ENCODE measurements at places on chromosomes 16 and 17. TPM values are rescaled to one million over a fixed set of nuclear protein-coding genes. Genes with fewer than 3 reads are reported as not detected.

GRCh38 chr17:2042933-2043332 lies 1.1 kb downstream of the OVCA2 start:
- DNase-seq: no peak

GRCh38 chr17:7403043-7403726 lies 712 bp downstream of the TMEM256 start:
- no peak for DNase-seq

DNA sequence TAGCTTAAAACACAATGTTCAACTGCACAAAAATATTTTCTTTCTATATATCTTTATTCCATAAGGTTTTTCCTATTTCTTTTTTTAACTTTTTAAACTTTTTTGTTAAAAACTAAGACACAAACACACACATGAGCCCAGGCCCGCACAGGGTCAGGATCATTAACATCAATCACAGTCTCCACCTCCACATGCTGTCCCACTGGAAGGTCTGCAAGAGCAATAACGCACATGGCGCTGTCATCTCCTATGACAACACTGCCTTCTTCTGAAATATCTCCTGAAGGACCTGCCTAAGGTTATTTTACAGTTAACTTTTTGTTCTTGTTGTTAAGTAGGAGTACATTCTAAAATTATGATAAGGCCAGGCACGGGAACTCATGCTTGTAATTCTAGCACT lies 4.1 kb downstream of the CFAP20 start:
- no peak for DNase-seq

GRCh38 chr16:30054959-30055553 lies 10.5 kb upstream of the ALDOA start:
- DNase-seq: peak; percentile 75

DNA sequence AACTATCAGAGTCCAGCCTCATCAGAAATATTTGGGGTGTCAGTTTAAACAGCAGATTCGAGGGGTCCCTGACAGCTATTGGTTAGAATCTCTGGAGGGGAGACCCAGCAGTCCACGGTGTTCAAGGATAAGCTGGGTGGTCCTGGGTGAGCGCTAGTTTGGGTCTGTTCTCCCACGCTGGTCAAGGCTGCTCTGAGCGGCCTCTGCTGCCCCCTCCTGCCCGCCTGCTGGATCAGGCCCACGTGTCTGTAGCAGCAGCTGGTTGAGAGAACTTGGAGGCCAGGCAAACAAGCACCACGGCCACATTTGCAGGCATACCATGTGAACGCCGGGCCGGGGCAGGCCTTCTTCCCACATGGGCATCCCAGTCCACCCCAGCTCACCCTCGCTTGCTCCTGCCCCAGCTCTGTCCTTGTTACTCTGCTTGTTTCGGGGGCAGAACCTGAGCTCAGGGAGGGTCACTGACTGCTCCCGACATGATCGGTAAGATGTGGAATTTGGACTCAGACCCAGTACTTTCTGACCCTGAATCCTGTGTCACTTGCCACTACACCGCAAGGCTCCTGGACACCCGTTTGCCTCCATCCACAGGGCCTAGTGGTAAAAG lies 7.4 kb downstream of the FOXF1 start:
- DNase-seq: peak; percentile 27

DNA sequence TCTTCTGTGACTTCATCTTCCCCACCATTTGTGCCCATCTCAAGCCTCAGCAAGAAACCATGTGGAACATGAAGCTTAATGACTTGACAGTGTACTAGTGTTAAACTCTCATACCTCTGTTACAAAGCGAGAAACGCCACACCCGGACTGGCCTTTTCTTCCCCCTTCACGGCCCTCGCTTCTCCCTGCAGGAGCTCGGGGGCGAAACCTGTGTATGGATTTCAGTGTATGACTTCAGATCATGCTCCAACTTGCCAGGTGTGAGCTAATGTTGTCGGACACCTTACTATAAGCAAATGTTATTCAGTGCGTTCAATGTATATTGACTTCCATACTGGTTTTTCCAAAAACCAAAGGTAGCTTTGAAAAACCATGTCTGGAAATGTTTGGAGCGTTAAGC lies 20.1 kb upstream of the SLC5A11 start:
- DNase-seq: peak; percentile 45

DNA sequence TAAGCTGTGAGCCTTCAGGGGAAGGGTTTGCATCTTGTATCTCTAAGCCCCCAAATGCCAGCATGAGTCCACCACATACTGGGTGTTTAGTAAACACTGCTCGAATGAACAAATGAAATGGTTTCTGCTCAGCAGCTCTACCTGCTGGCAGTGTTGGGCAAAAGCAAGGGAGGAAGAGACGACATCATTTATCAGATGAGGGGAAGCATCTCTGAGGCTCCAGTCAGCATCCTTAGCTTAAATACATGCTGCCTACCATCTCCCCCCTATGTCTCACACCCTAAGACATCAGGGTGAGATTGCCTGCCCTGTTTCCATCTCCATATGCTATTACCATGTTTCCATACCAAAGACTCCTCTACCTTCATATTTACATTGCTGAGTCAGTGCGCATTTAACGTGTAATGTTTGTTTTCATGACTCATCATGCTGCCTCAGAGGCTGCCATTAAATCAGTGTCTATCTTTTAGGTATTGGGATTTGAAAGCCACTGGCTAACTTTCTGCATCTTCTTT lies 379.8 kb downstream of the UTP18 start:
- peak; percentile 17 for DNase-seq

- no peak for DNase-seq
Measured at GRCh38 chr16:77663711-77664110, 58.6 kb upstream of the NUDT7 start.

DNA sequence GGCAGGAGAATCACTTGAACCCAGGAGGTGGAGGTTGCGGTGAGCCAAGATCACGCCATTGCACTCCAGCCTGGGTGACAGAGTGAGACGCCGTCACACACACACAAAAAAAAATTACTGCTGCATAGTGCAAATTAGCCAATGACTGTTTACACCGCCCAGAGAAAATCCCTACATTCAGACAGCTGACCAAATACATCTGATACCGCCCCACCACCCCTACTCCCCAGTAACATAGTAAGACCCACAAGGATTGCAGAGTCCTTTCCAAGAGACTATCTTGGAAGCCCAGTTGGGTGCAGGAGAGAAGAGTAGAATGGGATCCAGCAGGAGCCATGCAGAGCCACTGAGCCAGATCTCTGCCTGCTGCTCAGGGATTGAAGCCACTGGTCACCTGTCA lies 63.5 kb downstream of the SLC39A11 start:
- no peak for DNase-seq

GRCh38 chr16:27618606-27619327 lies 68.8 kb downstream of the KATNIP start:
- no peak for DNase-seq

DNA sequence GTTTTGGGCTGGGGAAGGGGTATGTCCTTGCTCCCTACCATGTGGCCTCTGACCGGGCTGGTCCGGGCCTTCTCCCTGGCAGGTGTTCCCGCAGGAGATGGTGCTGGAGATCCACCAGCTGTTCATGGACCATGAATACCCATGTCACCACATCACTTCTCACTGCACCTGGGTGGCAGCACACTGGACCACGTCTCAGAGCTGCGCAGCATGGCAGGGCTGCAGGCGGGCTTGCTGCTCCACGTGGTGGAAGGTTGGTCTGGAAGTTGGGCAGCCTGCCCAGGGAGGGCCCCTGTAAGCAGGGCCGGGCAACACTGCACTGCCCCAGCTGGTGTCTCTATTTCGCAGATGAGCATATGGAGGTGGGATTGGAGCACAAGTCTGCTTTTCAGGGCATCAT lies 169.5 kb upstream of the ZNF267 start:
- DNase-seq: no peak

GRCh38 chr16:55280587-55280986 lies 43.4 kb upstream of the IRX6 start:
- DNase-seq: peak; percentile 19

DNA sequence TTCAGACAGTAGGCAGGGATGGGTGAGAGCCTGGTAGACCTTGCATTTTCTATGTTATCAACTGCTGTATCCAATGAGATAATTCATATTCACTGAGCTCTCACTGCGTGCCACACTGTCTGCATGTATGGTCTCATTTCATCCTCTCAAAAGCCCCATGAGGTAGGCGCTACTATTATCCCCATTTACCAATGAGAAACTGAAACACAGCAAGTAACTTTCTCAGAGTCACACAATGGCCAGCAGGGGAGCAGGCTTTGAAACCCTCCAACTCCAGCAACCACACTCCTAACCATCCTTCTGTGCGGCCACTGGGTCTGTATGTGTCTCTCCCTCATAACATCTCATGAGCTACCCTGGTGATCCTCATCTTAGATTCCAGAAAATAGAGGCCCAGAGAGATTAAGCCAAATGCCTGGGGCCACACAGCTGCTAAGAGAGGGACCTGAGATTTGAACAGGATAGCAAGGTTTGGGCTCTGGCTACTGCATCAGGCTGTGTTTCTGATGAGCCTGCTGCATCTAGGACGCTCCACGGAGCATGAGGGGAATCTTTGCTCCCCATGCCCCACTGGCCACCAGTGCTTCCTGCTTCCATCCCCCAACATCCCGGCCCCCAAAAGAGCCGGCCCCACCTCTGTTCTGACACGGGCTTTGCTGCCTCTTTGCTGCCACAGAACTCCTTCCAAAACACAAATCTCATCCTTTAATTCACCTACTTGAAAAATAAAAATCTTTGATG lies 3.2 kb downstream of the CCR7 start:
- DNase-seq: no peak

- DNase-seq: no peak
Measured at GRCh38 chr16:72131036-72131435, 37.4 kb downstream of the DHX38 start.

DNA sequence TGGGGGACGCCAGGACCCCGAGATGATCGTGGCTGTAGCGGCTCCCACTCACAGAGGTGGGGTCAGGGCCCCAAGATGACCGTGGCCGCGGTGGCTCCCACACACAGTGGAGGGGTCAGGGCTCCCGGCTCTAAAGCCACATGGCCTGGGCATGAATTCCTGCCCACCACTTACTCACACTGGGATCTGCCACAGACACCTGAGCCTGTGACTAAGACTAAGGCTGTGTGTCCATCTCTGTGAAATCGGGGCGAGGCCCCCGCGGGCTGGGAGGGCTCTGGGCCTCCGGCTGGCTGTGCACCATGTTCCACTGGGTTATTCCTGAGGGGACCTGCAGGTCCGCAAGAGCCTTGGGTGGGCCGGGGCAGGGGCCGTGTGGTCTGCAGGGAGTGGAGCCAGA lies 18.5 kb downstream of the ZFPM1 start:
- peak; percentile 12 for DNase-seq

- DNase-seq: no peak
Measured at GRCh38 chr17:74147056-74147835, 56.2 kb upstream of the RPL38 start.

DNA sequence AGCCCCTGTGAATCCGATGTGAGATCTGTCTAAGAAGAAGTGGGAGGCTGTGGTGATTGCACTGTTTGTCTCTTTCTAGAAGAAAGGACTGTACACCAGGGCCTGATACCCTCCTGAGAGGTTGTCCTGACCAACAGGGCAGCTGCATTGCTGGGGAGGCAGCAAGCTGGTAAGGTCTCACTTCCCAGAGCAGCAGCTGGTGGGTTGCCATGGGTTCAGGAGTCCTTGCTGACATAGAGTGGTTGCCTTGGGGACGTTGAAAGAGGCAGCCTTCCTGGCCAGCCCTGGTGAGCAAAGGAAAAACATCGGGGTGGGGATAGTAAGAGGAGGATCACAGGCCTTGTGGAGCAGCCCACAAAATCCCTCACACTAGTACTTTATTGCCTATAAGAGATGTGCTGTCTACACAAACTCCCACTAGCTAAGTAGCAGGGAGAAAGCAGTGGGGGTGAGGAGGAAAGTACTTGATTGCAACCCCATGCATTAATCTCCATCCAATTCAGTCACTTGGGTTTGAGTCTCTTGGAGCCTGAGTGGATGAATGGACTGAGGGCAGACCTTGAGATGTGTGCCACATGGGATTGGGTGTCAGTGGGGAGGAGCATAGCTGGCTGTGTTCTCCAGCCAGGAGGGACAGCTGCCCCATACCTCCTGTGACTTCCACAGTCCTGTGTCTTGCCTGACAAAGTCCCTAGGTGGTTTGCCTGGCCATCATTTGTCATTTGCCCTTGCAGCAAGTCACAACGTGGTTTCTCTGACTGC lies 143.8 kb upstream of the RPL38 start:
- no peak for DNase-seq

DNA sequence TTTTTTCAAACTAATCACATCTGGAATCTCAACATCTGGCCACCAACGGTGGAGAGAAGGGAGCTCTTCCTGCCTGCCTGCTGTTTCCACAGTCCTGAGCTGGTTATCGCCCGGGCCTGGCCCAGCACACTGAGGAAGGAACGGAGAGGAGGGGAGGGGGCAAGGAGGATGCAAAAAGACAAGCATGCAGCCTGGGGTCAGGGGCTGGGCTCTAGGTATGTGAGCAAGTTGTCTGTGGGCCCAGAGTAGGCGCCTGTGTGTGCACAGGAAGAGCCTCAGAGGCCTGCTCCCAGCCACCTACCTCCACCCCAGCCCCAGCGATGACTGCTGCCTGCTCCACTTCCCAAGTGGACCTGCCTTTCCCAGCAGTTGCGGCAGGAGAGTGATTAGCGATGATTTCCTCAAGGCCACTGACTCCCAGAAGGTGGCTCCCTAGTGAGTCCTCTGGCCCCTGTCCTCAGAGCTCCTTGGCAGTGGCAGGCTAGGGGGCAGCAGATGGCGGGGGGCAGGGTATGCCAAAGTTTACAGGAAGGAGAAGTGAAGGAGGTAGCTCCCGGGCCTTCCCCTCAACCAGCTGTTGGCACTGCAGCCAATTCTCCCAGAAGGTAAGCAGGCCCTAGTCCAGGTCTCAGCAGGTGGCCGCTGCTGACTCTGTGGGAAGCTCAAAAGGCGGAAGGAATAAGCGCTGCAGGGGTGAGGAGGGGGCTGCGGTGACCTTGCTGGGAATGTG lies 27.0 kb upstream of the RASD1 start:
- DNase-seq: no peak

- DNase-seq: no peak
Measured at GRCh38 chr17:3788200-3788599, 12.8 kb downstream of the ITGAE start.

DNA sequence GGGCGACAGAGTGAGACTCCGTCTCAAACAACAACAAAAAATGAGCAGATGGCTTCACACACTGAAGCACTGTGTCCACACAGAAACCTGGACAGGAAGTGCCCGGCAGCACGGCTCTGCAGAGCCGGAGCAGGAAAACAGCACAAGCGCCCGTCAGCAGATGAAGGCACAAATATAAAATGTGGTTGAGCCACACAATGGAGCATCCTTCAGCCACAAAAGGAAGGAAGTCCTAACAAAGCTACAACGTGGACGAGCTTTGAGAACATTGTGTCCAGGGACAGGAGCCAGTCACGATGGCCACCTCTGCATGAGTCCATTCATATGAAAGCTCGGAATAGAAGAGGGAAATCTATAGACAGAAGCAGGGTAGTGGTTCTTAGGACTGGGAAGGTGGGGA lies 15.7 kb downstream of the RHBDF2 start:
- peak; percentile 25 for DNase-seq

GRCh38 chr17:38872671-38873385 lies 3.0 kb downstream of the LASP1 start:
- DNase-seq: no peak

GRCh38 chr17:76935331-76935730 lies 67.1 kb downstream of the MGAT5B start:
- peak; percentile 12 for DNase-seq

The GINS2 gene
- 17.6 TPM for total RNA-seq

The PMP22 gene
- 61.5 TPM for total RNA-seq

The CSH1 gene
- total RNA-seq: not detected

The PRR15L gene
- 0.50 TPM for total RNA-seq

The SNAI3 gene
- not detected for total RNA-seq

The CPPED1 gene
- 12.8 TPM for total RNA-seq

The MAFG gene
- 19.8 TPM for total RNA-seq
